NCI-H187 (cell line): ENCODE measurements at places on chromosomes 16 and 17.

DNA sequence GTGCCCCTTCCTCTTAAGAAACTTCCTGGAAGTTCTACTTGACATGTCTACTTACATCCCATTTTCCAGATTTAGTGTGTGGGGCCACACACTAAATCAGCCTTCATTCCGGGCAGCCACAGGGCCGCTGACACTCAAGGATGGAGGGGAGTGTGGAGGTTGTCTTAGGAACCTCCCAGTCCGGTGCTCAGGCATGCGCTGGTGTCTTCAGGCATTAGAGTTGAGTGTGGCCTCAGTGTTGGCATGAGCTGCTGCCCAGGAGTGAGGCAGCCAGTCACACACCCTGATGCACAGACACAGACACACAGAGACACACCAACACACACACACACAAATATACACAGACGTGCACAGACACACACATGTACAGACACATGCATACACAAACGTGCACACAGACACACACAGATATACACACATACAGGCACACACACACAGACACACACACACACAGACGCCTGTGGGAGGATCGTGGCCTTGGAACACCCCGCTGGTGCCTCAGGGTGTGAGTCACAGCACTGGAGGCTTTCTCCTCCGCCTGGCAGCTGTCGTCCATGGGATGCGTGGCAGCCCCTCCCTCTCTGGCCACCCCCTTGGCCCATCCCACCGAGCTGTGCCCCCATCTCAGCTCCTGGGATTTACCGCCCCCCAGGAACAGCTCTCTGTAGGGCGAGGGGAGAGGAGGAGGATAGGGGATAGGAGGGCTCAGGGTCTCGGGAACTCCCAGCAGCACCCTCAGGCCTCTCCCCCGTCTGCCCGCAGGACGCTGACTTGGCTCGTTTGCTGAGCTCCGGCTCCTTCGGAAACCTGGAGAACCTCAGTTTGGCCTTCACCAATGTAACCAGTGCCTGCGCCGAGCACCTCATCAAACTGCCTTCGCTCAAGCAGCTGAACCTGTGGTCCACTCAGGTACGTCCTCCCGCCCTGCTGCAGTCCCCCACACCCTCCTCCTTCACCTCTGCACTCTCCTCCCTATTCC is 75.6 kb upstream of the PLCG2 start:
- DNase-seq: no peak

DNA sequence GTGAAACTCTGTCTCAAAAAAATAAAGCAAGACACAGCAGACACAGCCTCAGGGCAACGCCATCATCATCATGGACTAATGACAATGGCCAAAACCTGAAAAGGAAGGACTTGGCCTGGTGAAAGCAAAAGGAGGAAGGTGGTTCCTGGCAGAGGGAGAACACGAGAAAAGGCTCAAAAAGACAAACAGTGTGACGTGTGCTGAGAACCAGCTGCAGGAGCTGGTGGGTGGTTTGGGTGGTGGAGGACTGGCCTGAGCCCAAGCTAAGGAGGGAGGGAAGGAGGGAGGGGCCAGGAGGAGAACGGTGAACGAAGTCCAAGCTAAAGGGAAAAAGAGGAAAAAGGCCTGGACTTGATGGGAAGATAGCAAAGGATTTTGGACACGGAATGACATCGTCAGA is 85.1 kb downstream of the SLC39A11 start:
- no peak for DNase-seq

- DNase-seq: no peak
Observed at GRCh38 chr16:2037647-2038381, 9.8 kb downstream of the NTHL1 start.

DNA sequence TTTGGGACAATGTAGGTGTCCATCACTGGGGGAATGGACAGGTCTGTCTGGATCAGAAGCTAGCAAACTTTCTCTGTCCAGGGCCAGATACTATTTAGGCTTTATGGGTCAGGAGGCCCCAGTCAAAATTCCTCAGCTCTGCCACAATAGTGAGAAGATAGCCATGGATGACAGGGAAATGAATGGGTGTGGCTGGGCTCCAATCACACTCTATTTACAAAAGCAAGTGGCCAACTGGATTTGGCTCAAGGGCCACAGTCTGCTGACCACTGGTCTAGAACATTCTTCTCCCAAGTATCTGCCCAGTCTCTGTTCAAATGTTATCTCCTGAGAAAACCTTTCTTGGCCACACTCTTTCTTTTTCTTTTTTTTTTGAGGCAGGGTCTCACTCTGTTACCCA is 339.9 kb downstream of the SOX9 start:
- no peak for DNase-seq

GRCh38 chr16:61590577-61590976 is 445.7 kb downstream of the CDH8 start:
- DNase-seq: no peak

DNA sequence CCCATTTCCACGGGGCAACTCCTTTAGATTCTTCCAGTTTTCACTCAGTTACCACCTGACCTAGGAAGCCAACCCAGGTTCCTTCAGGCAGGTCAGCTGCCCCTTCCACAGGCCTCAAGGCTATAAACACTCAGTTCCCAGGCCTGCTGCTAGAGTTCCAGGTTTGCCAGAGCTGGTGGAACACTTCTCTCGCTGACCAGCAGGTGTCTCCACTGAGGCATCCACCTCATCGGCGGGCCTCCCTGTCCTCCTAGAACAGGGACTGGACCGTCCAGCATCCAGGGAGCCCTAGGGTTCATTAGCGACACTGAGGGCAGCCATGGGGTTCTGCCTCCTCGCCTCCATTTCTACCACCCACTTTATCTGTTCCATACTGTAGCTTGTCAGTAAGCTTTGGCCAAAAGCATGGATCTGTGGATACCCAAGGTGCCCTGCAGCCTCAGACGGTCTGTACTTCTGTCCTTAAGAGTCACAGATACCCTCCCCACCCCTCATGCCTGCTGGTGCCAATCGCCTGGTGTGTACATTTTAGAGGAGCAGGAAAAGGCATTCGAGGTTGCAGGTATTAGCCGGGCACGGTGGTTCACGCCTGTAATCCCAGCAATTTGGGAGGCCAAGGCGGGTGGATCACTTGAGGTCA is 29.0 kb downstream of the PIMREG start:
- DNase-seq: no peak

DNA sequence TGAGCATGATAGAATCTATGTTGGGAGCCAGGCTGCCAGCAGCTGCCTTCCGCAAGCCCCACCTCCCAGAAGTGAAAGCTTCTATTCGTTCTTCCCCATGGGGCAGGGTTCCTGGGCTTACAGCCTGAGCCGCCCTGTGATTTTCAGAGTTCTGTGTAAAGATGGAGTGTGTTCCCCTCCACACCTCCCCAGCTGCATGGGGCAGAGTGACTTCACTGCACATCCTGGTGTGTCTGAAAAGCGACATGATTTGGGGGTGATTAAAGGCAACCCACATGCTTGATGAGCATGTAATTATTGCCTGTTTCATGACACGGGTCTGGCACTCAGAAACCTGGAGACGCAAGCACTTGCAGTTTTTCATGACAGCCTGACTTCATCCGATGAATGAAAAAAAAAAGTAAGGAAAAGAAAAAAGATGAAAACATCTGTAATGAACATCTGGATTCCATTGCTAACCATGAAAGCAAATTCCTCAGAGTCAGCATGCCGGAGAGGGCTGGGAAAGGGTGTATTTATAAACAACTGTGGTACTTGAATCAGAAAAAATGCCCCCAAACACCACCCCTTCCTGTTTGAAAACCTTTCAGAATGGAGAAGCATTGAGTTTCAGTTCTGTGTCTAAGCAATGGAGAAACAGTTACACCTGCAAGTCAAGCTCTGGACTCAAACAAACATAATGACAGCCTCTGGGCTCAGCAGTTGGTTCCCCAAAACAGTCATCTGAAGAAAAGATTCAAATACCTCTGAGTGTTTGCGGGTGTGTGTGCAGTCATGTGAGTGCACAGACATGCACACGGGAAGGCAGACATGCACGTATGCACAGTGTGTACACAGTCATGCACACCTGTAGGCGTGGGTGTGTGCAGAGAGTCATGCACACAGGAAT is 266.0 kb downstream of the ENGASE start:
- no peak for DNase-seq

GRCh38 chr17:40541060-40541872 is 24.0 kb downstream of the CCR7 start:
- no peak for DNase-seq

DNA sequence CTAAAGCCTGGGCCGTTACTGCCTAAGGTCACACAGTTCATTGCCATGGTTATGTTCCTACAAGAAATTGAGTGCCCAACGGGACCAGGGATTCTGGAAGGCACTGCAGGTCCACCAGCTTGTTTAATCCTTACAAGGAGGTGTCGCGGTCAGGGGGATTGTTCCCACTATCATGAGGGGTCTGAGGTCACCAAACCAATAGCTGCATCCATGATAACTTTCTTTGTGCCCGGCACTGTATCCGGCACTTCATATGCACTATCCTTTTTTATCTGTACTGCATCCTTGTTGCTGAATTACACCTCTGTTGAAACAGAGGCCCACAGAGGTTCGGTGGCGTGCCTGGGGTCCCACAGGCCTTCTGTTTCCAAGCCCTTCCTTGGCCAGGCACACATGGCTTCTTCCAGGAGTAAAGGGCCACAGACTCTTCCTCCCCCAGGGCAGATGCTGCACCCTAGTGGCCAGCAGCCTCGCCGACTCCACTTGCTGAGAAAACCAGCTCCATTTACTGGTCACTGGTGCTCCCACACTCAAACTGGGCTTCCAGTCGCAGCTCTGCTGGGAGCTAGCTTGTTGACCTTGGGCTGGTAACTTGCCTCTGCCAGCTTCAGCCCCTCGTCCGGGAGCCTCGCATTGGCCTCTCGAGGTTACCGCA is 82.0 kb upstream of the PLCG2 start:
- no peak for DNase-seq

DNA sequence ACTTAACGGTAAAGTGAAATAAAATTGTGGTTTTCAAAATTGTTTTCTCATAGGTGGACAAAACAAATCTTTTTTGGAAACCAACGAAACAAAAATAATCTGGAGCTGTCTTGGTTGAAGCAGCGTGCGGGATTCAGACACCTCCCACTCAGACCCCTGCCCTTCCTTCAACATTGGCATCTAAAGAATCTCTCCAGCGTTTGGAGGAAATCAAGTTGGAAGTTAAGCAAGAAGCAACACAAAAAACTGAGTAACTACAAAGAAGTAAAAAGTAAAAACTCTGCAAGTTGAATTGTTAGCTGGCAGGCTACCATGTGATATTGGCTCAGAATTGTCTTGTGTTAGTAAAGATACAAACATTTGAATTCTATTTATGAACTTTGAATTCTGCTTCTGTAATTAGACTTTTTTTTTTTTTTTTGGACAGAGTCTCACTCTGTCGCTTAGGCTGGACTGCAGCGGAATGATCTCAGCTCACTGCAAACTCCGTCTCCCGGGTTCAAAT is 361.0 kb upstream of the PMFBP1 start:
- no peak for DNase-seq

GRCh38 chr17:43200127-43200526 is 11.5 kb upstream of the TMEM106A start:
- no peak for DNase-seq

- no peak for DNase-seq
Observed at GRCh38 chr17:7313088-7313889, 1.9 kb downstream of the GPS2 start.

DNA sequence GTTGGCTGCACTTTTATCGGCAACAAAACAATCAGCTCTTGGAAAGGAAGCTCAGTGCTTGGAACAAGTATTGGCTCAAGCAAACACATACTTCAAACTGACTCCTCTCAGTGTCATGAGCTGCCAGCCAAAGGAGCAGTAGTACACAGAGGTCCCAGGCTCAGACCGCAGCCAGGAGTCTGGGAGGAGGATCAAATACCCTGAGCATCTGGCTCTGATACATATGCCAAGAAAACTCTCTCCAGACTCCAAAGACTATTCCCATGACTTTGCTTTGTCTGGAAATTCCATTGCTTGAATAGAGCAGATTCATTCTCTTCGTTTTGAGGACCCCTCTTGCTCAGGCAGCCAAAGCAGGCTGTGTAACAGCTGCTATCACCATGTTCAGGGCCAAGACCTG is 501.6 kb upstream of the PSMD7 start:
- DNase-seq: no peak

- DNase-seq: peak; percentile 62
Observed at GRCh38 chr16:46973207-46973995, at the start of gene DNAJA2. Gene DNAJA2 (minus strand): TSS chr16:46973674. CDS start chr16:46973572, 102 bp downstream.

DNA sequence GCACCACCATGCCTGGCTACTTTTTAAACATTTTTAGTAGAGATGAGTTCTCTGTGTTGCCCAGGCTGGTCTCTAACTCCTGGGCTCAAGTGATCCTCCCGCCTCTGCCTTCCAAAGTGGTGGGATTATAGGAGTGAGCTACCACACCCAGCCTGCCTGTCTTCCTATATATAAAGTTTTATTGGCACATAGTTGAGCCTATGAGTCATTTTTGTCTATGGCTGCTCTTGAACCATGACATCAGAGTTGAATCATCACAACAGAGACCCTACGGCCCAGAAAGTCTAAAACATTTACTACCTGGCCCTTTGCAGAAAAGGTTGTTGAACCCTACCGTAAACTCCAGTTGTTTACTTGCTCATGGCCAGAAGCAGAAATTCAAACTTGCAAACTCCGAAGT is 7.9 kb downstream of the SEPTIN12 start:
- no peak for DNase-seq

GRCh38 chr17:81057079-81057730 is 22.3 kb downstream of the BAIAP2 start:
- DNase-seq: no peak

DNA sequence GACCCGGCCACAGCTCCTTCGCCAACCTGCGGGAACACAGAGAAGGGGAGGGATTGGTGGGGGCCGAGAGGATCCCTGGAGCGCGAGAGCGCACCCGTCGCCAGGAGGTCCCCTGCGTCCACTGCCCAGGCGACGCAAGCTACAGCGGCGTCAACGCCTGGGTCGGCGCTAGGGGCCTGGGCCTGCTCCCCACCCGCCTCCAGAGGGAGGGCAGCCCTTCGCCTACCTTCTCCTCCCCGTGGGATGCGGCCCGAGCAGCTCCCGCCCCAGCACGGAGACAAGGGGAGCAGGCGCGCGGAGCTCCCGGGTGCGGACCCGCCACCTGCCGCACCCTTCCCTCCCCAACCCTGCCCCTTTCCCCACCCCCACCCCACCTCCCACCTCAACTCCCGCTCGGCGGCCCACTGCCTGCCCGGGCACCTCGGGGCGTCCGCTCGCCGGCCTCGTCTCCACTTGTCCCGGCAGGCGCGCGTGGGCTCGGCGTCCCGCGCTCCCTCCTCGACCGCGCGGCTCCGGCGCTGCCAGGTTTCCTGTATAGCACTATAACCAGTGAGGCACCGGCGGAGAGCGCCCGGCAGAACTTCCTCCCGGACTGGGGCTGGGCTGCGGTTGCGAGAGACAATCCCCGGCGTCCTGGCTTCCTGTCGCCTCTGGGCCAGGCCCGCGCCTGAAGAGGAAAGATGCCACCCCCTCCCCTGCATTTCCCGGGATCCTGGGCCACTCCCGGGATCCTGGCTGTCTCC is 119.1 kb upstream of the SMURF2 start:
- DNase-seq: no peak

GRCh38 chr17:17525311-17525710 is 29.1 kb upstream of the RASD1 start:
- no peak for DNase-seq

DNA sequence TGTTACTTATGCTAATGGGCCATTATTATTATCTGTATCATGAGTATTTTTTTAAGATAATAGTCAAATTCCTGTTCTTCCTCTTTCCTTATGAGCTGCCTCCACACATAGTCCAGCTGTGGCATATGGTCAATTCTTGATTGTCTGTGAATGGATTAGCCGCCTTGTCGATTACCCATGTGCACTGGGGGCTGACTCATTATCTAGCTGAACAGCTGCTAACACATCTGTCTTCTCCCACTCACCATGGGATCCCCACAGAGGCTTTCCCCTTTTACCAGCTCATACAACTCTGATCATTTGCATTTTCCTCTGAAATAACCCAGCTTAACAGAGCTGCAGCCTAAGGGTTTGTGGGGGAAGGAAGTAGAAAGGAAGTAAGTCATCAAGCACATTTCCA is 915.0 kb downstream of the CDH11 start:
- DNase-seq: no peak
